ENCODE measurements at places on chromosomes 6 and 20.
A peak's percentile ranks its signal among the peaks of the same experiment; 100 is the strongest.

GRCh38 chr6:138267971-138268895 lies 49.9 kb upstream of the PBOV1 start:
- DNase-seq, result no peak

- DNase-seq, result peak; percentile 26
Observed at GRCh38 chr20:46361381-46361780, 45.0 kb downstream of the ELMO2 start.

- DNase-seq, result no peak
Observed at GRCh38 chr6:25295651-25296050, 16.5 kb downstream of the CARMIL1 start.

DNA sequence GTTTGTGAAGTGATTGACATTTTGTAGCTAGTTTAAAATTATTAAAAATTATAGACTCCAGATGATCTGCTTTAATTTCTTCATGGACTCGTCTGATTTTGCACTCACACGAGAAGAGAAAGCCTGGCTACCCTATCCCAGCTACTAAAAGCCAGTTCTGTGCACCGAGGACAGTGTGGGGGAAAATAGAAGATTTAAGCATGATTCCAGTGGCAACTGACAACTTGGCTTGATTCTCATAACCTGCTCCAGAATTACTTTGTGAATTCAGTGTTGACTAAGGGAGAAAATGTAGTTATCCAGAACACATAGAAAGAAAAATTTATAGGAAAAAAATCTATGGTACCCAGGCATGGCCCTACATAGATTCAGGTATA lies 88.7 kb downstream of the SNAP25 start:
- no peak for DNase-seq

- no peak for DNase-seq
Observed at GRCh38 chr20:2396241-2396814, 15.6 kb downstream of the TGM6 start.

DNA sequence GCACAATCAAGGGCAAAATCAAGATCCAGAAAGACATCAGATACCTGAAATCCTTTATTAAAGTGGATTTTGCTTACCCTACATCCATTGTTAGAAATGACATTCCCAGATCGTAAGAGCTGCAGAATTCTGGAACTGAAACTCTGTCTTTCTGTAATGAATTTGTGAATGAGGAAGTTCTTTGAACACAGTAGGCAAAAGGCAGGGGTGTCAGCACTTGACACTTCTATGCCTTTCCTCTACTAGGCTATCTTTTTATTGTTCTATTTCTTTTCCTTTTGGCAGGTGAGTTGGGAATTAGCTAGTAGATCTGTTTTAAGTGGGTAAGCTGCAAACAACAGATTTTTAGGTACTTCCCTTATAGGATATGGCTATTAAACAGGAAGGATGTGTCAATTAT lies 126.3 kb downstream of the CARMIL1 start:
- no peak for DNase-seq

- DNase-seq, result no peak
Observed at GRCh38 chr6:91281901-91282300, 695.0 kb upstream of the MAP3K7 start.

- DNase-seq, result no peak
Observed at GRCh38 chr20:34941226-34941625, 14.4 kb downstream of the GSS start.

DNA sequence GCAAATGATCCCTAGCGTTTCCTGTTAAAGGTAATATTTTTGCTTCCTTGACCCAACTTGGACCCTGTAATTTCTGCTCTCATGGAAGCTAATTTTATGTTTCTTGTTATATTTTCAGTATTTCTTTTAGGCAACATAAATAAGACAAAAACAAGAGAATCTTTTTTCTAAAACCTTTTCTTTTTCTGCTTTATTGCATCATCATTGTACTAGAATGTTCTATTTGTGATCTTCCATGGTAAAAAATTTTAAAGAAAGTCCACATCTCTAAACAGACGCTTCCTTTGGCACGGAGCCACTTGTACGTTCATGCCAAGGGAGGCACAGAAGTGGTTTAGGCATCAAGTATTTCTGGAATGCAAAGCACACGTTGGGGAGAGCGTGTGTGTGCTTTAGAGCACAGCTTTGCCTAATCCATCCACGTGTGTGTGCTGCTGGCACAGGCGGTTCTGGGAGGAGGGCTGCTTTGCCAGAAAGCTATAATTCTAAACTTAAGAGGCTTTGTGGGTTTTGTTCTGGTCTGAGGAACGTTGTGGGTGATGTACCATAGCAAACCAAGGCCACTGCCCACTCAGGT lies 98.3 kb downstream of the SASH1 start:
- no peak for DNase-seq

DNA sequence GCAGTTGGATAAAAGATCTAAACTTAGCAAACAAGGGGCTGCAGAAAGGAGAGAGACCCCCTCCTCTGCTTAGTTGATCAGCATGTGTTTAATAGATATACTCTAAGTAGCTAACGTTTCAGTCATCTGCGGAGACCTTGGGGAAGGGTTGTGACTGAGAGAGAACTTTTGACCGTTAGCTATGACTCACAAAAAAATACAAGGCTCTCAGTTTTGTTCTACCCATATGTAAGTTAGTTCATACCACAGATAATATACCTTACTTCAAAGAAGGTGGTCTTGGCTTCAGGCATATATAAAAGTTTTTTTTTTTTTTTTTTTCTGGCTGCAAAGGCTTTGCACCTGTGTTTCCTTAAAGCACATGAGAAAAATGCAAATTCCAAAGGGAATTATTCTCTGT lies 258.9 kb downstream of the GJA1 start:
- no peak for DNase-seq

GRCh38 chr20:53444401-53445149 lies 149.1 kb downstream of the ZNF217 start:
- DNase-seq, result no peak

- DNase-seq, result no peak
Observed at GRCh38 chr6:135604035-135604860, 106.7 kb upstream of the AHI1 start.

- DNase-seq, result peak; percentile 23
Observed at GRCh38 chr6:135128268-135128914, 52.7 kb upstream of the MYB start.

GRCh38 chr6:113644861-113645575 lies 212.1 kb upstream of the MARCKS start:
- no peak for DNase-seq

GRCh38 chr20:7505152-7505834 lies 435.0 kb downstream of the HAO1 start:
- DNase-seq, result no peak

GRCh38 chr20:32190616-32191415 lies 16.7 kb downstream of the PLAGL2 start:
- DNase-seq, result no peak

GRCh38 chr20:10438217-10438616 lies 3.1 kb downstream of the SLX4IP start:
- DNase-seq, result no peak

GRCh38 chr6:22325481-22325880 lies 28.6 kb upstream of the PRL start:
- no peak for DNase-seq

- no peak for DNase-seq
Observed at GRCh38 chr6:80642452-80642851, 536.0 kb downstream of the BCKDHB start.

DNA sequence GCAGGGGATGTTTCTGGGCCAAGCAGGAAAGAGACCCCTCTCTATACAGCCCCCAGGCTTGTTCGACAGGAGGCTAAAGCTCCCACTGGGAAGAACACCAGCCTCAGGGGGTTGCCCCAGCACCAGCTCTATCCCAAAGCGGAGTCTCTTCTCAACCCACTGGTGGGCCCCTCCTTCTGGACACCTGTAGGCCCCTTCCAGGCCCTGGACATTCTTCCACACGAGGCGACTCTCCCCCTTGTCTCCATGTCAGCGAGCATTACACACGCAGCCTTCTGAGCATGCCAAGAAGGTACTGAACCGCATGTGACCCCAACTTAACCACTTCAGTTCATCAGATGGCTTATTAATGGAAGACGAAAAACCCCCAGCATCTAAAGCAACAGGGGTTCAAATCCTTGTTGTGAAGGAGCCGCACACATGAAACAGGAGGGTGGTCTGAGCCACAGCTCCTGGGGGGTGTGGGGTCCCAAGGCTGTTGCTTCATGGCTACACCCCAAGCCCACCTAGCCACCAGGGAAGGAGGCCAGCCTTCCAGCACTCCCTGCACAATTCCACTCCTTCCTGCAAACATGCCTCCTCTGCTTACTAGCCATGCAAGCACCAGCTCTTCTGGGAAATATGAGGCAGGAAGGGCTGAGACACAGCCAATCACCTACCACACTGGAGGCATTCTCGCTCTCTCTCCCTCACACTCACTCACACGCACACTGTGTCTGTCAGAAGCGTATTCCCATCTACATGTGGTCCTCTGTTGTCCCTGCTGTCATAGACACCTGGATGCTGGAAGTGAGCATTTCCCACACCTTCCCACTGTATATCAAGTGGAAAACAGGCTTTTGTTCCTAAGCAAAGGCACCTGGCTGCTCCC lies 104.5 kb downstream of the NOL4L start:
- no peak for DNase-seq

DNA sequence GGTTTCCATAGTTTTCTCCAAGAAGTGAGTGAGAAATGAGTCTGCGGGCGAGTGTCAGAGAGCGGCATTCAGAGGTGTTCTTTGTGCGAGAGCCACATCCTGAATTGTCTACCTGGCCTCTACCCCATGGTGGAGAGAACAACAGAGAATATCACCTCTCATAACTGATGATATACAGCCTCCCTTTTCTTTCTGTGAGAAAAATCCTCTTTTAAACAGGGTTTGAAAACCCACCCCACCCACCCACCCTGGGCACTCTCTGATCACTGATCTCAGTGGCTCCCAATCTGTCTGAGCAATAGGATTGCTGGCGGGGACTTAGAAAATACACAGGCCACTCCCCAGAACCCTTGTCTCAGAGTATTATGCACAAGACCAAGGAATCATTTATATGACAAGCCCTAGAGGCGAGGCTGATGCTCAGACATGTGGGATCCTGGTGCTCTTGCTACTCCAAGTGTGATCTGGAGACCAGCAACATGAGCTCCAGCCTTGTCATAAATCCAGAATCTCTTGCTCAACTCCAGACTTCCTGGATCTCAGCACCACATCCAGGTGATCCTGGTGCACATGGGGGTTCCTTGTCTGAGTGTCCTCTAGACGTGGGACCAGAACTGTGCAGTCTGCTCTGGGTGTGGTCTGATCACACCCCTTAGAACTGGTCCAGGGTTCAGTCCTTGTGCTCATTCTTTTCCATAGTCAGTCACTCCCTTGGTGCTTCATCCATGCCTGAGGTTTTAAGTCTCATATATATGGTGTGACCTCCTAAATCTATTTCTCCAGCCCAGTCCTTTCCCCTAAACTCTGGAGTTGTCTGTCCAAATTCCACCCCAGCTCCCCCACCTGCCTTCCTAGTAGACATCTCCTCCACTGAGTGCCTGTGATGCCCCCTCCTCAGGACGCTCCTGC lies 5.3 kb downstream of the HLA-B start:
- DNase-seq, result peak; percentile 74

GRCh38 chr6:147009358-147009757 lies 194.9 kb upstream of the STXBP5 start:
- no peak for DNase-seq

GRCh38 chr6:116461331-116461931 lies at the start of gene CALHM6:
Gene CALHM6, plus strand, starts transcription at chr6:116461375. Its CDS starts 555 bp downstream, at chr6:116461930.
- no peak for DNase-seq

GRCh38 chr6:149934249-149935156 lies 7.3 kb upstream of the ULBP2 start:
- DNase-seq, result peak; percentile 58

DNA sequence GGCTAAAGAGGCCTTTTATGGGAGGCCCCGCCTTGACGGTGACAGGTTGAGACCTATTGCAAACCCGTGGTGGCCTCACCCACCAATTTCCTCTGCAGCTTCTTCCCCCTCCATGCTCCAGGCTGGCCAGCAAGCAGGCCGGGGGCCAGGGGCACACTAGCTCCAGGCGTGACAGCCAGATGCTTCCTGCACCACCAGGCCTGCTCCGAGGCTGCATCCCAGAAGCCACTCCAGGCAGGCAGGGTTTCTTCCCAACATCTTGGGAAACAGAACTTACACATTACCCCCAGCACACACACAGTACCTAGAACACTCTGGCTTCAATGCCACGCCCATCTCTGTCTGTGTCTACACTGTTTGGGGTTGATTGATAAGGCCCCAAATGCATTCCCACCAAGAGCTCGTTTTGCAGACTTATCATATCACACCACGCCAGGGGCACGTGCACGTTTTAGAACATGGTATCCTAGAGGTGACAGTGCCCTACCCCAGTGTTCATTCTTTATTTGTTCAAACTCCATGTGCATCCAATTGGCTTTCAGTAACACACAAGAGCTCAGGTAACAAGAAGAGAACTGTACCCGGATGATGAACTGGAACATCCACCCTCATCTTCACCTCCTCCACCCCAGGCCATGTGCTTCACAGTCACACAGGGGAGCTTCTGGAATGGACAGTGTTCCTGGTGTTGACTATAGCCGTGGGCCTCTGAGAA lies 221.4 kb upstream of the RREB1 start:
- no peak for DNase-seq

DNA sequence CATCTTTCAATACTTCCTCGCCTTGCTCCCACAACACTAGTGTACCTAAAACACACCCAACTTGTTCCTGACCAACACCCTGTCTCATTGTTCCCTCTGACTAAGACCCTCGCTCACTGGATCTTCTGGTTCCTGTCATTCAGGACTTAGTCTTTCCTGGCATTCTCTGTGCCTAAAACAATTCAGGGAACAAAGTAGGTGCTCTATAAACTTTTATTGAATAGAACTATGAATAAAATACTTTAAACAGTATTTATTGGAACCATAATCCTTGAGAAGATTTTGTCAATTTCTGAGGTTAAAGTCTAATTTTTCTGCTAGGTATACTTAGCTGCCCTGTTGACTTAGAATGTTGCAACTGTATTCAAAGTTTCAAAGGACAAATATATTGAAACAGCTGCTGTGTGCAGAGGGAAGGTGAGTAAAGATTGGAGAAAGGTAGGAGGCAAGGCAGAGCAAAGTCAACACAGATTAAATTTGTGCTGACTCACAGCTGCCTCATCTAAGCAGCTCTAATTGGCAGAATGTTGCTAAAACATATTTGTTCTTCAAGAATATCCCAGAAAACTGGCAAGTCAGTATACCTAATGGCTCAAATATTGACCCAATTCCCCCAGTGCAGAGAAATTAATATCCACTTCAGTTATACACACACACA lies 37.6 kb downstream of the GSTA2 start:
- no peak for DNase-seq

GRCh38 chr20:11323816-11324215 lies 593.9 kb upstream of the BTBD3 start:
- DNase-seq, result no peak

- no peak for DNase-seq
Observed at GRCh38 chr6:34027939-34028441, 117.9 kb downstream of the GRM4 start.

DNA sequence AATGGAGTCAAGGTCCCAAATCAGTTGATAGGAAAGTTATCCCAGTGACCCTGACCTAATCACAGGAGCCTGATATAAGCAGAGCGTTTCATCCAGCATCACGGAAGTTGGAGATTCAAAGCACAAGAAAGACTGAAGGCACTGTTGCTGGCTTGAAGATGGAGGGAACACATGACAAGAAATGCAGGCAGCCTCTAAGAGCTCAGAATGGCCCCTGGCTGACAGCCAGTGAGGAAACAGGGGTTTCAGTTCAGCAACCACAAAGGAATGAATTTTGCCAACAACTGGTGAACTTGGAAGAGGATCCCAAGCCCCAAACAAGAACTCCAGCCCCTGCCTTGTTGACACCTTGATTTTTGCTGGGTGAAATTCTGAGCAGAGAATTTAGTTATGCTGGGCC lies 778.5 kb downstream of the MAFB start:
- DNase-seq, result no peak

- DNase-seq, result no peak
Observed at GRCh38 chr6:1624851-1625781, 15.4 kb downstream of the FOXC1 start.

Data from CD8-positive, alpha-beta memory T cell (primary cell).